ENCODE measurements at places on chromosomes 4 and X.

DNA sequence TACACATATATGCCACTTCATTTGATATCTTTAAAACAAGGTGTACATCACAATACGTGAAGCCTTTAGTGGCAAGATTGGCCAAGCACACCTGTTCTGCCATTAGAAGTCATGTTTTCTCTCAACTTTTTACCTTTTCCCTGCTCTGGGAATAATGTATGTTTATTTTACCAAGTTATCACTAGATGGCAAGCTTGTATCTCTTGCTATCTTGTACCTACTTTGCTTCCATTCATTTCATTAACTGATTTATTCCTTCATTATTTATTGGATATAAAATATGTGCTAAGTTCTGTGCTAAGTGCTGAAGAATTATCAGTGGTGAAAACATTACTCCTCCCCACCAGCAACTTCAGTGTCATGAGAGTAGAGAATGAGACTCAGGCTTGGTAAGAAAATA, 245.5 kb downstream of the ANK2 start:
- no peak for DNase-seq

- no peak for DNase-seq
Measured at GRCh38 chrX:101411984-101412383, 4.0 kb downstream of the HNRNPH2 start.

DNA sequence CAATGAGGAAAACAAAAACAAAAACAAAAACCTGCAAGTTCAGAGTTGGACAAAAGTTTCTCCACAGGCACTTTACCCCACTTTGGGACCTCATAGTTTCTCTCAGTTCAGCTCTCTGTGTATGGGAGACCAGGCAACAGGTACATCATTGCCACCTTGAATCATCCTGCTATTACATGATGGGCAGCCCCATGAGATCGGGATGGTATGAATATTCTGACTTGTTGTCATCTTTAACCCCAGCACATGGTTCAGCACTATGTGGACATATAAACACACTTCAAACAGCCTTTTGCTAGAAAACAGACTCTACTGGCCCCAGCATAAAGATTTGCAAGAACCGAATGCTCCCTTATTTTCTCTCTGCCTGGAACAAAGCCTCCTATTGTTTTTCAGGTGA, 176.9 kb upstream of the SCML1 start:
- no peak for DNase-seq

- no peak for DNase-seq
Measured at GRCh38 chr4:55176497-55176896, 51.1 kb upstream of the KDR start.

GRCh38 chr4:3424522-3425095, 17.2 kb upstream of the HGFAC start:
- DNase-seq, result no peak

GRCh38 chr4:5857199-5857598, 35.7 kb downstream of the CRMP1 start:
- no peak for DNase-seq

DNA sequence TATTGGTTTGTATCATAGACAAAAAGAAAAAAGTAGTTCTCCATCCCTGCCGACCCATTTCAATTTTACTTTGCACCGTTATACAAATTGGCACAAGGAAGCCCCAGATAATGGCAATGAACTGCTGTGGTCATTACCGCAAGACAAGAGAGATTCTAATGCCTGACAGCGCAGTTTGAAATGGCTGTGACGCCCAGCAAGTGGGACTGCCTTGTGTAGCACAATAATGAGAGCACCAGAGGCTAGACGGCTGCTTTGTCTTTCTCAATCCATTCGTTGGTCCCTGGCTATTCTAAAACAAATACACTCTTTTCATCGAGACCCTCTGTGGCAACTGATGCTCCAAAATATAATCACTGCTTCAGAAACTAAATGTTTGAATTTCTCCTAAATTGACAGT, 192.4 kb upstream of the NEIL3 start:
- DNase-seq, result peak; percentile 23

- no peak for DNase-seq
Measured at GRCh38 chr4:23268072-23268771, 575.5 kb downstream of the GBA3 start.

DNA sequence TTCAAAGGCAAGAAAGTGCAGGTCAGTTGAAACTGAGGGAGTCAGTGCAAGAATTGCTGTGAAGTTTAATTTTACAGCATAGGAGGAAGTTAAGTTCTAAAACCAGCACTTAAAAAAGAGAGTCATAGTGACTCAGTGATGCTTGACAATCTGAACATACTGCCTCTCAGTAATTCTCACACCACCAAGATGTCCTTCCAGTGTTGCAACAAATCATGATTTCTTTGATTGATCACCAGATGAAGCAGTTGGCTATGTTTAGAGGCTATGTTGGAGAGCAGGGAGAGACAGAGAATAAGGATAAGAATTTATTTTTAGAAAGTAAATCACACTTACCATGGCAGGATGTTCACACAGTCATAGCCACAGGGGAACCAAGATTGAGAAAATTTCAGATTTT, 13.2 kb downstream of the TRIM2 start:
- DNase-seq, result no peak

DNA sequence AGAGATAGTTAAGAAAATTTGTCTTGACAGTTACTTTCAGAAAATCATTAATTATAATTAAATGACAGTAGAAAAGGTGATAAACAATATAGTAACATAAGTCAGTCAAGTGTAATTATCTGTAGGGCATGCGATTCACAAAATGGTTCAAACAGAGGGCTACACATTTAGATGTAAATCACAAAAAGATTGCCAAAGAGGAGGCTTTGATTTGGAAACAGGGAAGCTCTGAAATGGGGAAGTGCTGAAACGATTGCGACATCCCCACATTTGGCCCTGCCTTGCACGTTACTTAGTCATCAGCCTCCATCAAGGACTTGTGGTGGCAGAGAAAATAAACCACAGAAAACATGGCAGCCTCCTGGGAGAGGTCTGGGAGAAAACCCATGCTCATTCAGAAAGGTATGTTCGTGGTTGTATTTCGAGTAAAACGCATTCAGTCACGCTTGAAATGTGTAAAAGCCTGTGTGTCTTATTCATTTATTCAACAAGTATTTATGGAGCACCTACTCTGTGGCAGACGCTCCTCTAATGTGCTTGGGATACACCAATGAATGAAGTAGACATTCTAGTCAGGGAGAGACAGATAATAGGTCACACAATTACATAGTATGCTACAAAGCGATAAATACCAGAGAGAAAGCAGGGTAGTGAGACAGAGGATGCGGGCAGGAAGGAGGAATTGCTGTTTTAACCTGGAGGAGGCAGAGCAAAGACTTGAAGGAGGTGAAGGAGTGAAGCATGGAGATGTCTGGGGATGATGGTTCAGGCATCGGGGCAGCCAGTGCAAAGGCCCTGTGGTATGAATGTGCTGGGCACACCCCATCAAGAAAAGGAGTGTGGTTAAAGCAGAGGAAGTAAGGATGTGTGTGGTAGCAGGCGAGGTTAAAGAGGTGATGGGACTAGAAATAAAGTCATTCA, 7.8 kb downstream of the RBM47 start:
- peak; percentile 97 for DNase-seq

DNA sequence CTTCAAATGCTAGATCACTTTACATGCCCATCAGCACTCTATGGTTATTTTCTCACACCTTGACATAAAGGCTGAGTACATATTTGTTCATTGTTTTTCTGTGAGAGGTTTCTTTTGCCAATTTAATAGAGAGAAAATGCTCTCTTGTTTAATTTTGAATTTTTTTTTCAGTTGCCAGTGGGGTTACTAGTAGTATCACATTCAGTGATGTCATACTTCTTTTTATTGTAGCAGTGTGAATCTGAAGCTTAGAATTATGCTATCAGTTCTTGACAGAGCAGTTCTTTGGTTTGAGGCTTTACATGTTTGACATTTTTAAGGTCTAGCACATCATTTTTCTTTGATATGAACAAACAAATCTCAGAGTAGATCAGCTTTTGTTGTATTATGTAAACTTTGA, 185.4 kb downstream of the NWD2 start:
- DNase-seq, result no peak

DNA sequence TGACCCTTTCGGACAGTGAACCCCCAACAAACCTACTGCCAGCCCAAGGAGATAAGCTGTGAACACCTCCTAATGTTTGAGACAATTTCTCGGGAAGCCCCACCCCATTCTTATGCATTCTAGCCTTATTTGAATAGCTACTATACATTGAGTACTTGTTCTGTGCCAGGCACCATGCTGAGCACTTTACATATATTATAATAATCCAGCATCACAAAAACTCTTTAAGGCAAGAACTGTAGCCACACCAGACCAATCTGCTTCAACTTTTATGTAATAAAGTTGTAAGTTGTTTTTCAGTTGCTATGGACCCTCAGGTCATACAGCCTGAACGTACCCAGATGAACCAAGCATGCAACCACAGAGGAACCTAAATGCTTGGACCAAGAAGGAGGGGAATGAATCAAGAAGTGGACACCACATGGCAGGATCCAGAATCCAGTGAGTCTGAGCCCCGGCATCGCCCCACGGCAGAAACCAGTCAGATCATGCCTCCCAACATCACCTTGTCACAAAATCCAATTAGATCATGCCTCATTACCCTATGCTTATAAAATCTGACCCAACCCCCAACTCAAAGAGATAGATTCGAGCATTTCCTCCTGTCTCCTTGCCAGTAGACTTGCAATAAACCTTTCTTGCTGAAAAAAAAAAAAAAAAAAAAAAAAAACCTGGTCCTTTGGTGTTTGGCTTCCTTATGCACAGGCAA, 225.0 kb downstream of the QDPR start:
- DNase-seq, result no peak

- DNase-seq, result peak; percentile 25
Measured at GRCh38 chr4:184647266-184648053, 1.8 kb downstream of the CASP3 start.

GRCh38 chr4:168480931-168481611, 779 bp upstream of the DDX60L start:
- DNase-seq, result peak; percentile 68

DNA sequence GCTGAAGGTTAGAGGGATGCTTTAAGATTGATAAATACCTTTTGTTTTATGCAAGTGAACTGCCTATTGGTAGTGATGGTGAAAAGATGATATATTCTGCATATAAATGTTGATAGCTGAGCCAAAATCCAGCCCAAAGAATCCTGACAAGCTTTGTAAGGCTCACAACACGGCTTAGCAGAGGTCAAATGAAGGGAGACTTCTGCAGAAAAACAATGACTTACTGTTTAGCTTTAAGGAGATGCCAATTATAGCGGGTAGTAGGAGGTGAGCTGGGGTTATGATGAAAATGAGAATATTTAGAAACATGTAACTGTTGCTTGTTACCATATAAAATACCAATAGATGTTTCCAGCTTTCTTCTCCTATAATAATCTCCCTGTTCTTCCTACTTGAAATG, 97.1 kb downstream of the AFF1 start:
- DNase-seq, result no peak

GRCh38 chr4:7429069-7429416, 5.7 kb downstream of the PSAPL1 start:
- DNase-seq, result no peak

DNA sequence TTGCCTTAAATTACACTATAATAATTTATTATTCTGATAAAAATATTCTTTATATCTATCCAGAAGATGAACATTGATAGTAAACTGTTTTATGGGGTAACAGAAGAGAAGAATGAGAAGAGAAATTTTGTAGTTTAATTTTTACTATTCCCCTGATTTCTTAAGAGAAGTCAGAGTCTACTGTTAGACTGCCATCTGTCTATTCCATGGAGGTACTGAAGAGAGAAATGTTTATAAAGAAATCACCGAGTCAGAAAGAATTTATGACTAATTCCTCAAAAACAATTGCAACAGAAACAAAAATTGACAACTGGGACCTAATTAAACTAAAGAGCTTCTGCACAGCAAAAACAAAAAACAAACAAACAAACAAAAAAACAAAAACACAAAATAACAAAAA, 149.9 kb downstream of the FGF16 start:
- DNase-seq, result peak; percentile 18

GRCh38 chrX:48781705-48782104, 4.7 kb upstream of the GATA1 start:
- no peak for DNase-seq

GRCh38 chrX:39957816-39958566, 139.8 kb downstream of the BCOR start:
- peak; percentile 8 for DNase-seq

- no peak for DNase-seq
Measured at GRCh38 chr4:94448815-94449375, 2.8 kb upstream of the PDLIM5 start.

GRCh38 chrX:54540289-54540688, 10.3 kb downstream of the GNL3L start:
- peak; percentile 75 for DNase-seq

- peak; percentile 78 for DNase-seq
Measured at GRCh38 chr4:168811786-168812651, 198.0 kb downstream of the CBR4 start.

DNA sequence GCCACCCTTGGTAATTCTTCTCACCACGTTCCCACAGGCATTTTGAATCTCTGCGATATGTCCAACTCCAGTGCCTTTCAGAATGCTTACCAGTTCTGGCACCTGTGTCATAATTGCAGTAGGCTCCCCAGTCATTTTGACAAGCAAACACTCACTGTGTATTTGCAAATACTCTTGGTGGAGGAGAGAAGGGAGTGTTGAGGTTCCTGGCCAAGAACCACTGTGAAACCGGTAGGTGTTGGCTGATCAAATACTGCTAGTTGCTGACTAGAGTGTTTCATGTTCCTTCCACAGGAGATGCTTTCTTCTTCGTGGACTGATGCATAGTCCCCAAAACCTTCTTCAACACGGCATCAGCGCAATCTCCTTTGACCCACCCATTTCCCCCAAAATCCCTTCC, 16.0 kb upstream of the NLGN4X start:
- DNase-seq, result no peak

- DNase-seq, result no peak
Measured at GRCh38 chr4:37023504-37023903, 221.0 kb upstream of the NWD2 start.

DNA sequence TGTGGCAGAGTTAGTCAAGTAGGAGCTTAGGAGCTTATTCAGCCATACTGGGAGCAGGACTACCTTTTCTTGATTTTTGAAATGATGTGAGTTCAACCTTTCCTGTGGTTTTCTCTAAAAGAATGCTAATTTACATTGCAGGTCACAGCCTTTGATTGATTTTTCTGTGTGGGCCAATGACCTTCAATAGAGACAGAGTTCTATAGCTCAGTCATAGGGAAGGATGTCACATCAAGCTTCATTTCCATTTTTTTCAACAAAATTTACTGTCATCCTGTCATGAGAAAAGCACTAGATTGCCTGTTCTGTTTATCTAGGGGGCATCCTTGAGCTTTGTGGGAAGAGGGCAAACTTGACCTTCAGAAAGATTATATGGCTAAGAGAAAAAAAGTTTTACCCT, 448.7 kb downstream of the MID1IP1 start:
- DNase-seq, result no peak

All from astrocyte of the hippocampus (primary cell).